Umbilical cord (tissue), 2 donors: ENCODE measurements at places on chromosomes 12 and 14.

DNA sequence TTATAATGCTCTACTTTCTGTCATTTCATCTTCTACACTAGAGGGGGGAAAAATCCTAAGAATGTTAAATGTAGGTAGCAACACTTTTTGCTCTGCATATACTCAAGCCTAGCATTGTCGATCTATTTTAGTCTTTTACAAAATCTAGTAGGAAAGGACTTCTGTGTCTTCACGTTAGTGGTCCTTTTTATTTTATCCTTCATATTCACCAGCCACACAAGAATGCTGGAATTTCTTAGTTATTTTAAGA, 253.0 kb upstream of the FLRT2 start:
- DNase-seq, result peak; percentile 15

DNA sequence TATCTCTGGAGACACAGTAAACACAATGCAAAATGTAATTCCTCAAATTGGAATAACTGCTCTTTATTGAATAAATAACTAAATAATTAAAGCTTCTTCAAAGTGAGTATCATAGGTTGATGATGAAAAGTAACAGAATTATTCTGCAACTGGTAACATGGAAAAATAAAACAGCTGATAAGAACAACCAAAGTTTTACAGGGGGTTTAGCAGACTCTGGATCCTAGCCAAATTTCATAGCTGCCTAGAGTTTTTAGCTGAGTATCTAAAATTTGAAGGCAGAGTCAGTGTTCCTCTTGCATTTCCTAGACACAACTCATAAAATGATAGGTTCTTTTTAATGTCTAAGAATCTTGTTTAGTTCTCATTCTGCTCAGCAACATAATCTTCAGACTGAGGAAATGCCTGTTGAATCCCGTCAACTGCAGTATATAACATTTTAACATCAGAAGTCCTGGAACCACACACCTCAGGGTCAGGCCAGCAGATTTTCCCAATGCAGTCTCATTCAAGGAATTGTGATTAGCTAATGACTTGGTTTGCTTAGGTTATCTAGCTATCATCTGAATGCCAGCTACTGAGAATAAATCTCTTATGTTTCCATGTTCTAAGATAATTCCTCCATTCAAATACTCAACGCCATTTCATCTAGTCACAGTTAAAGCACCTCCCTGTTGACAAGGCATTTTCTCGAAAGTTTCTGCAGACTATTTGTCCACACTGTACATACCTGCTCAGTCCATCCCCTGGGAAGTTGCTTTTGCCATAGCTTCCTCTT, 411.6 kb downstream of the BCAT1 start:
- DNase-seq, result peak; percentile 92

- no peak for DNase-seq
These were observed 156.1 kb upstream of the ALG10B start for GRCh38 chr12:38160318-38161122.

DNA sequence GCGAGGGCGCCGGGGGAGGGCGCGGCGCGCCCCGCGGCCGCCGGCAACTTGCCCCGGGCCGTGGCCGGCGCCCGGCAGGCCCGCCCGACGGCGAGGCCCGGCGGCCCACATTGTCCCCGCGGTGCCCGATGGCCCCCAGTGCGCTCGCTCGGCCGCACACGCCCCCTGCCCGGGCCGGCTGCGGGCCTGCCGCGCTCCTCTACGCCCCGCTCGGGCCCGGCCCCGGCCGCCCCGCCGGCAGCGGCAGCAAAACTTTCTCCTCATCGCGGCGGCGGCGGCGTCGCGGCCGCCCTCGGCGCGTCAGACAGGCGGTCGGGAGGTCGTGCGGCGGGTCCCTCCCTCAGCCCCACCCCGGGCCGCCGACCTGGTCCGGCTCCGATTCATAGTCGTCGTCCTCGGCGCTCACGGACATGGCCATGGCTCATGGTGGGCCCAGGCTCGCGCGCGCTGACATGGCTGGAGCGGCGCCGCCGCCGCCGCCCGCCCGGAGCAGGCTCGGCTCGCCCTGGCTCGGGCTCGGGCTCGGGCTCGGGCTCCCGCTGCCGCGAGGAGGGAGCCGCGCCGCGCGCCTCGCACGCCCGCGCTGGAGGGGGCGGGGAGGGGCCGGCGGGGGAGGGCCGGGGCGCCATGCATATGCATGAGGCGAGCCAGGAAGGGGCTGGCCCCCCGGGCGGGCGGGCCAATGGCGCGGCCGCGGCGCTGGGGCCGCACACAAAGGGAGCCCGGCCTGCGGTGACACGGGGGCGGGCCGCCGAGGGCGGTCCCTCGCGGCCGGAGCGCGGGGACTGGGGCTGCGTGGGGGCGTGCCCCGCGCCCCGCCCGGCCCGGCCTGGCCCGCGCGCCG, 67.1 kb downstream of the RNF34 start:
- peak; percentile 92 for DNase-seq

DNA sequence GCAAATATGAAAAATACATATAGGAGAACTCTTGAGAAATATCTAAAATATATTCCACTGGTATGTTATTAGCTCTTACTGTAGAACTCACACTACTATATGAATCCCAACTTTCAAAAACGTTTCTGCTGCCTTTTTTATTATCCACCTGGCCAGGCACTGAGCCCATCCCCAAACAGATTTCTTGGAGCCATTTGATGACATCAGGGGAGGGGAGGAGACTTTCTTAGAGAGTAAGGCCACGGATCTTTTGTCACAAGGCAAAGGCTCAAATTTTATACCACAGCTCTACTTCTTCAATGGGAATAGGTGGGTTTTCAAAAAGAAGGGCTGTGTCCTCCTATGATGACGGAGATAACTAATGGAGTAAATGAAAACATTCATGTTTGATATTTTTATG, 83.0 kb downstream of the SLC25A21 start:
- no peak for DNase-seq

DNA sequence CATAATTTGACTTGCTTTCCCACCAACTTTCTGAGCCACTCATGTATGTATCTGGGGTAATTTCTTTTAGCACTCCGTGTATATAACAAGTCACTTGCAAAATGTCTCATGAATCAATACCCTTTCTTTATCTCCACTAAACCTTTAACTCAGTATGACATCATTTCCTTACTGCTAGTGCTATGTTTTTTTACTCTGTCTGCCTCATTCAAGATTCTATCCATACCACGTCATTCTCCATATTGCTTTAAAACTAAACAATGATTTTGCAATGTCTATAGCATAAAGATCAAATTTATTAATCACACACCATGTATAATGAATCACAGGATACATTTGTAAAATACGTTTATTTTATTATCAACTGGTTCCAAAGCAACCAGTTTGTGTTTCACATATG, 178.2 kb downstream of the PIK3C2G start:
- DNase-seq, result no peak
